ENCODE measurements at places on chromosomes 3 and 15. TPM values are rescaled to one million over a fixed set of nuclear protein-coding genes. Genes with fewer than 3 reads are reported as not detected.
A peak's percentile ranks its signal among the peaks of the same experiment; 100 is the strongest.

GRCh38 chr3:127628788-127629466 lies at the start of gene PODXL2:
Gene PODXL2, plus strand, starts transcription at chr3:127629185. Its CDS starts 35 bp downstream, at chr3:127629220.
- DNase-seq = peak; percentile 49

- no peak for DNase-seq
Measured at GRCh38 chr3:150757768-150758167, 5.2 kb downstream of the SIAH2 start.

Gene HRH1
- 0.74 TPM for polyA plus RNA-seq

DNA sequence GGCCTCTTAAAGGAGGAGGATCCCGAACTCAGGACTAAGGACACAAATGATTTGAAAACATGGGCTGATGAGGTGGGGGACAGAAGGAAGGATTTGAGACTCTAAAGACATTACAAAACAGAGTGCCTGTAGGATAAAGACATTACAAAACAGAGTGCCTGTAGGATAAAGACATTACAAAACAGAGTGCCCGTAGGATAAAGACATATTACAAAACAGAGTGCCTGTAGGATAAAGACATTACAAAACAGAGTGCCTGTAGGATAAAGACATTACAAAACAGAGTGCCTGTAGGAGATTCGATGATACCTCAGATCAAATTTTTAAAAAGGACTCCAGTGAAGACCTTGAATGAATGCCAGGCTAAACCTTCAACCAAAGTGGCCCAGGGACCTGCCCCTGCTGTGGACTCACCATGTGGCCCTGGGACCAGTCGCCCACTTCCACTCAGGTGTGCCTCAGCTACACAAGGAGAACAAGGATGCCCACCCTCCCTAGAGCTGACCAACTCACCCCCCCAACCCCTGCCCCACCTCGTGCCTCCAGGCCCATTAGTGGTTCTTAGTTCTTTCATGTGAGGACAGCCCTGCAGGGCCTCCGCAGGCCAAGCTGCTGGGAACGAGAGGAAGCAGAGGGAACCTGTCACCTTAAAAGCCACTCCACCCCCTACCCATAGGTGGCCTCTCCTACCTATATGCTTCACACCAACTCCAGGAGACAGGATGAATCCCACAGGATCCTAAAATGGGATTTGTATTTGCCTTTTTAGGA lies 59.8 kb downstream of the SH3BP5 start:
- DNase-seq = no peak

DNA sequence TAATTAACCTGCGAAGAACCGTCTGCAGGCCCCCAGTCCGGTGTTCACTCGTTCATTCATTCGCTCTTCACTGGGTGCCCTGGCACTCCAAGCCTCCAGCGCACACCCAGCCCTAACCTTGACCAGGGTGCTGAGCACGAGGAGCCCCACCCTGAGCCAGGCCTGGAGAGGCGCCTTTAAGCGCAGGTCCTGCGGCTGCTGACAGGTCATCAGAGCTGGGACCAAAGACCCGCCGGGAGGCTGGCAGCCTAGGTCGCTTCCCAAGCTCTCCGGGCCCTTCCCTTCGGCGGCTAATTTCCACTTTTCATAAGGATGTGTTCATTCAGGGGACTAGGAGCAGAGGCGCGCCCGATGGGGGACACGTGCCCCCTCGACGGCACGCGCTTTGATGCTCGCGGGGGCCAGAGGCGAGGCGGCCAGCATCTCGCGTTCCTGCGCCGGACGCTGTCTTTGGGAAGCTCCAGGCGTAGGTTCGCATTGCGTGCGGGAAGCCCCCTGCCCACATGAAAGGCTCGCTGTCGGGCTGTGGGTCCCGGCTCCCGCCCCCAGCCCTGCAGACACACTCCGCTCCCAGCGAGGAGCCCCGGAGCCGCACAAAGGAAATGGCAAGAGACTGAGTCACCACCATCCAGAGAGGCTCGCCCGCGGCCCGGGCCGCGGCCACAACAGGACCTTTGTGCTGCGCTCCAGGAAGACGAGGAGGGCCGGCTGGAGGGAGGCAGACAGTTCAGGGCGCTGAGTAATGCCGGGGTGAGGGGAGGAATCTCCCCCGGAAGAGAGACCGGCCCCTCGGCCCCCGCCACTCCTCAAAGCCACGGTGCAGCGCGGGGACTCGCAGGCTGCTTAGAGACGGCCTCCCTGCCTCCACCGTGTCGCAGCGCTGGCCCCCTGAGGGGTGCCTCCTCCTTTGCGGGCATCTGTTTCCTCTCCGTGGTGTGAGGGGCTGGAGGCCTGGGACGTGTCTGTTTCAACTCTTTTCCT lies 266.4 kb upstream of the HES1 start:
- peak; percentile 51 for DNase-seq

DNA sequence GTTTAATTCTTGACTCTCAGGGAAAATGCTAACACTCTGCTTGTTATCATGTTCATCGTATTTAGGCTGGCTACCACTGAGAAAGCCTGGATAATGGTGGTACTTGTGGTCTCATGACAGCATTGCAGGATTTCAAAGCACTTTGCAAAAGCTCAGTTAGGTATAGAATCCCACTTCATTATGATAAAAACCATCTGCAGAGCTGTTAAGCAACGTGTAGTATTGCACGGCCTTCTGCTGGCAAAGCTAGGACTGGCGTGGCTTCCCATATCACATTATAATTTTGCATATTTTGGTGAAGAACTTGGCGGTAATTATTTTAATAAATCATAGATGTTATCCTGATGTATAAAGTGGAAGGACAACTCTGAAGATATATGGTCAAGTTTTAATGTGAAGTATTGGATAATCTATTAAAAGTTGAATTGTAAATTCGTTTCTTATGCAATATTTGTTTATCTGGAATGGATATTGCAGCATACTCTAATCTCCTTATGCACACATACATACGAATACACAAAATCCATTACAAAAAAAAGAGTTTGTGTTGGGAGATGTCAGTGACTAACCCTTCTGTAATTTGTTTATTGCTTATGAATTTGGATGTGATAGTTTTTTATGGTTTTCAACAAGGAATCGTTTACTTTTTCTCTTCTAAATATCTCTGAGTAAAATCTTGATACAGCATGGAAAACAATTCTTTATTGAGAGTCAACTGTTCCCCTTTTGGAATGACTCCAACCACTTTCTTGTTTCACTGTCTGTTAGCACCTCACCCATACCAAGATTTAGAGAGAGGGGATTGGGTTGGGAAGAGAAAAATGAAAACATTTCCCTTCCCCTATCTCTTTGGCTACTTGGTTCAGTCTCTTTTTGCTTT lies 9.2 kb downstream of the RAB8B start:
- DNase-seq = no peak

- DNase-seq = no peak
Measured at GRCh38 chr3:157257101-157257500, 97.2 kb upstream of the CCNL1 start.

Gene ALS2CL
- polyA plus RNA-seq = 102 TPM

GRCh38 chr3:45776301-45776595 lies 20.1 kb downstream of the SLC6A20 start:
- no peak for DNase-seq

DNA sequence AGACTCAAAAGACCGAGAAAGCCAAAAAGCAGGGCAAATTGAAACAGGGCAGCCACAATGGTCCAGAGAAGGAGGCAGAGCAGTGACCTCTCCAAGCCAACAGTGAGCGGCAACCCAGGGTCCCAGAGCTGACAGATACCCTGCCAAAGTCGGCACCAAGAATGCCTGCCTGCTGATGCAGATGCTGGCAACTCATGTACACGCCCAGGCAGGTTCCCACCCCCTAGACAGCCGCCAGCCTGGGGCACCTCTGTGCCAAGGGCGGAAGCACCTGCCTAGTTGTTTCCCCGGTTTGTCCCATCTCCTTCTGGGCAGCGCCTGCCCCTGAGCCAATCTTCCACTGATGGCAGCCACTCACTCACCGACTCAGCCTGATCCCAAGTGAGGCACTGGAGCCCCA lies 22.1 kb downstream of the KLHL25 start:
- DNase-seq = no peak

GRCh38 chr3:124256156-124256555 lies 264.2 kb upstream of the ROPN1 start:
- no peak for DNase-seq

DNA sequence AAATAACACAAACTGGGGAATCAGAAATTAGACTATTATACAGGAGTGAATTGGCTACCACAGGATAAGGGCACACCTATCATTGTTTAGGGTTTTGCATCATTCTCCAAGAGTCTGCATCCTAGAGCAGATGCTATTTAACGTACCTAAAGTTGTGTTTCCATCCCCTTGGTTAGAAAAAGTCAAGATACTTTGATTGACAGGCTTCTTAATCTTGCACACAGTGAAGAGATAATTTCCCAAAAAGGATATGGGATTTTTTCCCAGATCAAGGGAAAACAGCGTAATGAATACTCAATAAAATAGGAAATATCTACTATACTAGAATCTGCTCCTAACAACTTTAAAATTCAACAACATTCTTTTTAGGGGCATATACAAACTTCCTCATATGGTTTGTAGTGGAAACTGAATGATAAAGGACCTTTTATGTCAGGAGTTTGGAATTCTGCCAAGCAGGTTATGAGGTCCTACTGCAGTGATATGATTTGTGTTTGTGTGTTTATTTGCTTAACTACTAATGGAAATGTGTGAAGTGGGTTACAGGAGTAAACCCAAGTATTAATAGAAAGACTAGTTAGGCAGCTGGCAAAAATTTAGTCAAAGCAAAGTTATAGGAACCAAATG lies 124.1 kb upstream of the MME start:
- DNase-seq = no peak

Gene LACTB
- polyA plus RNA-seq = 11.6 TPM

GRCh38 chr15:25905140-25905539 lies 42.0 kb upstream of the ATP10A start:
- DNase-seq = no peak

- DNase-seq = no peak
Measured at GRCh38 chr3:13866041-13866965, 13.6 kb downstream of the WNT7A start.

- no peak for DNase-seq
Measured at GRCh38 chr3:3016226-3016625, 93.9 kb downstream of the IL5RA start.

Gene ATP2B2
- polyA plus RNA-seq = 0.07 TPM

Gene CCR3
- not detected for polyA plus RNA-seq

DNA sequence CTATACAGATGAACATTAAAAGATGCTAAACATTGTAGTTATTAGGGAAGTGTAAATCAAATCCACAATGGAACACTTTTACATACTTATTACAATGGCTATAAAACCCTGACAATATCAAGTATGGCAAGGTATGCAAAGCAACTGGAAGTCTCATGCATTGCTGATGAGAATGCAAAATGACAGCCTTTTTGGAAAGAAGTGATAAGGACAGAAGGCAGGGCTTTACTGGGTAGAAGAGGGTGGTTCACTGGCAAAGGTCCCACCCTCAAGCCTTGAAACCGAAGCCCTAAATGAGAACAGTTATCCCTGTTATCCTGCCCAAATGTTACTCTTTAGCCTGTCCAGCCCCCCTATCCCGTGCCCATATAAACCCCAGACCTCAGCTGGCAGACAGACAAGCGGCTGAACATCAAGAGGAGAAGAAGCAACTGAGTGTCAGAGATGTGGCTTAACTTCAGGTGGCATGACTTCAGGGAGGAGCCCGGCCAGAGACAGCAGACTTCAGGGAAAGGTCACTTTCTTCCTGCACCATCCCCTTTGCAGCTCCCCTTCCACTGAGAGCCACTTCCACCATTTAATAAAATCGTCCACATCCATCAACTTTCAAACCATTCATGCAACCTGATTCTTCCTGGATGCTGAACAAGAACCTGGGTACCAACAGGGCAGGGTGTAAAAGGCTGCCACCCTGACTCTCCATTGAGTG lies 732 bp upstream of the GCSAM start:
- no peak for DNase-seq

DNA sequence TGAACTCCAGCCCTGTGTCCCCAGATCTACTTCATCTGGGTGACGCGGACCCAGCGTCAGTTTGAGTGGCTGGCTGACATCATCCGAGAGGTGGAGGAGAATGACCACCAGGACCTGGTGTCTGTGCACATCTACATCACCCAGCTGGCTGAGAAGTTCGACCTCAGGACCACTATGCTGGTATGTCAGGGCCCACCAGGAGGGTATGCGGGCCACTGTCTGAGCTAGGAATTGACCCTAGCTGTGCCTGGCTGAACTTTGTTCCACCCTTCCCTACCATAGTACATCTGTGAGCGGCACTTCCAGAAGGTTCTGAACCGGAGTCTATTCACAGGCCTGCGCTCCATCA lies 24.3 kb downstream of the SHF start:
- no peak for DNase-seq

GRCh38 chr15:46266661-46267060 lies 631.8 kb downstream of the SQOR start:
- DNase-seq = no peak

Gene MUC13
- 0.03 TPM for polyA plus RNA-seq

- DNase-seq = no peak
Measured at GRCh38 chr3:107394502-107394901, 17.3 kb downstream of the CCDC54 start.

DNA sequence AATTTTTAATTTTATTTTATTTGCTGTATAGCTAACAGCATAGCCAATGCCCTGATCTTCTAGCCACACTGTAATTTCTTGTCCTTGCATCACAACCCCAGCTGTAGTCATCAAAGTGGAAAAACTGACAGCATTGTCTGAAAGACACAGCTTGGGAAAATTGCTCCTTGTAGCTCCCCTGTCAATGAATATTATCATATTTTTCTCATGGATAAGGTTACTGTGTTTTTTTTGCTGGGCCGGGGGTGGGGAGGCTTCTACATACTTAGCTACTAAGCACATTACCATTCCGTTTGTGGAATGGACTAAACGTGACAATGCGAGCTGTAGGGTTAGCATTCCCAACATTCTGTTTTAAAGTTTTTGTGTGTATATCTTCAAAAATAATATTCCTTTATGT lies 381.3 kb downstream of the TIGIT start:
- DNase-seq = no peak

- DNase-seq = no peak
Measured at GRCh38 chr3:69491975-69492374, 106.1 kb upstream of the FRMD4B start.

DNA sequence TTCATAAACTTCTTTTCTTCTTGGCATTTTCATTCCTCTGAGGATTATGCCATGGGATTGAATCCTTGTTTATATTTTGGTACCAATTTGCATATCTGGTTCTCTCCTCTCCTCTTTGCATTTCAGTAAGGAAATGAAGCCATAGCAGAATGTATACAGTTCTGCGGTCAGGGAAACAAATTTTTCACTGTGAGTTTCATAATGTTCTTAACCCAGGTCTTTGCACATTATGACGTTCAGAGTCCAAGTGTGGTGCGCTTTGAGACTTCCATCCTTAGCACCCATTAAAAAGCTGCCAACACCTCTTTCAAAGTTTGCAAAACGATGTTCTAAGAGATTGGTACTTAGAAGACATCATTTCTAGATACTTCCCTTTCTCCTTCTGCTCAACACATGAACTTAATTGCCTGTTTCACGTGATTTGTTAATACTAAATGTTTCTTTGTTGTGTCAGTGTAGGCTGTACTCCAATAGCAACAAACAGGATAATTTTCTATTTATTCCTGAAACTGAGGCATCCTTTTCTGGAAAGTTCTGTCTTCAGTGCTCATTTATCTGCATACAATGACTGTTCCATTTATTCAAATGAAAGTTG lies 953.1 kb upstream of the NR2F2 start:
- DNase-seq = no peak

GRCh38 chr3:127015282-127016042 lies 32.5 kb downstream of the PLXNA1 start:
- no peak for DNase-seq

Gene SLC35G2
- polyA plus RNA-seq = 4.3 TPM

Gene SEMA7A
- polyA plus RNA-seq = 0.99 TPM

Gene RBP2
- polyA plus RNA-seq = not detected

- DNase-seq = no peak
Measured at GRCh38 chr3:89795506-89795905, 688.1 kb downstream of the EPHA3 start.

- no peak for DNase-seq
Measured at GRCh38 chr3:172973799-172974198, 167.2 kb downstream of the SPATA16 start.
